ENCODE measurements at places on chromosomes 5 and 9. TPM values are rescaled to one million over a fixed set of nuclear protein-coding genes. Genes with fewer than 3 reads are reported as not detected.
A peak's percentile ranks its signal among the peaks of the same experiment; 100 is the strongest.

DNA sequence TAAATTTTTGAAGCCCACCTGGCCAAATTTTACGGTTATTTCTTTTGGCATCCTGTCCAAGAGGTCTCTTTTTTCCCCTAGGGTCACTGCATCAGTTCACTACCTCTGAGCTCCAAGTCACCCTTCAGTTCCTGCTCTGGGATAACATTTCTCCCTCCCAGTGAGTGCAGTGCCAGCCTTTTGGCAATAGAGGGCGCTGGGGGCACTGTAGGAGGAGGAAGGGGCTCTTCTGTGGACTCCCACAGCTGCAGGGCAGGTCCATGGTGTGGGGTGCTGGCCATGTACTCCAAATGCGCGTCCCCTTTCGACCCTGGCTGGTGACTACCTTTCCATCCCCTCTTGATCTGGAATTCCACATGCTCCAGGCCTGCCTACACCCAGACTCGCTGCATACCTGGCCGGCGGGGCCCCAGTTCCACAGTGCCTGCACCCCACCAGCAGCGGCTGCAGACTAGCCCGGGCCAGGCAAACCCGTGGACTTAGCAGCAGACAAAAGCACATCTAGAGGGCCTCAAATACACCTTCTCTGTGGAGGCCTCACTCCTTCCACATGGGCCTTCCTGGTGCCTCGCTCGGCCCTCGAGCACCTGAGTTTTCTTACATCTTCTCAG is 20.3 kb upstream of the NINJ1 start:
- peak; percentile 51 for DNase-seq

Gene HTR1A
- total RNA-seq, result not detected

GRCh38 chr5:79237740-79238560 is 2.0 kb downstream of the JMY start:
- DNase-seq, result no peak

- DNase-seq, result no peak
Measured at GRCh38 chr5:149166128-149166527, 24.8 kb downstream of the ABLIM3 start.

DNA sequence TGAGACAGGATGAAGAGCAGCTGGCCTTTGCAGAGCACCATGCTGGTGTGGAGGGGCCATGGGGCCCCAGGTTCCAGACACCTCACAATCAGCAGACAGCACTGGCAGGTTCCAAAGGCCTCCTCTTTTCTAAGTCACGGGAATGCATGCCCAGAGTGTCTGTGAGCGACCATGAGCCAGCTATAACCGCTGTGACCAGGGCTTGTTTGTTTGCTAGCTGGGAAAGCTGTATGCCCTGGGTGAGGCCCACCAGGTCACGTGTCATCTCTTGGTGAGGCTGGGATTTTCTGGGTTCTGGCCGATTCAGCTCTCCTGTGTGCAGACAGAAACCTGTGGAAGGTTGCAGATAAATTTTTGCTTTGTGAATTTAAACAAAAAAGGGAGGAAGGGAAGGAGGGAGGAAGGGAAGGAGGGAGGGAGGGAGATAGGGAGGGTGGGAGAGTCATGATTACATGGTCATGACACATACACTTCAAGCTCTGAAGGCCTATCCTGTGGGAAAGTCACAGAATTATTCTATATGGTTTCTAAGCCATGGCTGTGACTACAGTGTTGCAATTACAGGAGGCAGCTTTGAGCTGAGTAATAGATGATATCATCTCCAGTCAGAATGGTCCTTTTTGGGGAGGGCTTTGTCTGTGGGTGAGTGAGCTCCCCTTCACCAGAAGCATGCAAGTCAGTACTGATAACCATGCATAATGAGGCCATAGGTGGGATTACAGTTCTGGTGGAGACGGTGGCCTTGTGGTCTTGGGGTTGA is 37.2 kb downstream of the PAPPA start:
- DNase-seq, result no peak

Measured in mucosa of descending colon (tissue), 3 donors.